ENCODE measurements at places on chromosomes 13 and 19. TPM values are rescaled to one million over a fixed set of nuclear protein-coding genes. Genes with fewer than 3 reads are reported as not detected.

KMT2B gene
- 9.3 TPM for total RNA-seq

CEACAM16 gene
- total RNA-seq = not detected

FUT2 gene
- not detected for total RNA-seq

GNG7 gene
- total RNA-seq = 0.56 TPM

NOVA2 gene
- 0.46 TPM for total RNA-seq

RSPH6A gene
- not detected for total RNA-seq

FCHO1 gene
- 0.51 TPM for total RNA-seq

SYCN gene
- not detected for total RNA-seq

CLDND2 gene
- not detected for total RNA-seq

DNA sequence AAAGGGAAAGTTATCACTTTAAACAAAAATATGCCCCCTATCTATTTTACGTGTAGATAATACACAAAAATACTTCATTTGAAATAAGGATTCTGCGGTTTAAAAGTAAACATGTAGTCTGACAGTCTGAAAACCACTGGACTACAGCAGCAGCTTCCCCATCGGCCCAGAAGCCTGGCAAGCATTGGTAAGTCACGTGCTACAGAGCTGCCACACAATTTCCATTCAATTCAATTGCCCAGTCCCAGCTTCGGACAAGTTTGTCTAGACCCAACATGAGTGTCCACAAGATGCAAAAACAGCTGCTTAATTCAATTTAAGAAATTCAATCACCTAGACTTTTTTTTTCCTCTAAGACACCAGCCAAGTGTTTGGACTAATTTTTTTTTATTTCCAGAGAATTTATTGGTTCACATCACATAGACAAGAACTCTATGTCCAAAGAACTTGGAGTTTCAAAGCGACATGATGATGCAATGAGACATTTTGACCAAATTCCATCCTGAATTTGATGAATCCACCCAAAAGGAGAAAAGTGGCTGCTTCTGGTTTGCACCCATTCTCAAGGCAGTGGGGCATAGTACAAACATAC is 458.9 kb downstream of the COG6 start:
- no peaks in the 10 kb centered on the region for H3K27me3 ChIP-seq
- no peaks in the 10 kb centered on the region for H3K36me3 ChIP-seq

DNA sequence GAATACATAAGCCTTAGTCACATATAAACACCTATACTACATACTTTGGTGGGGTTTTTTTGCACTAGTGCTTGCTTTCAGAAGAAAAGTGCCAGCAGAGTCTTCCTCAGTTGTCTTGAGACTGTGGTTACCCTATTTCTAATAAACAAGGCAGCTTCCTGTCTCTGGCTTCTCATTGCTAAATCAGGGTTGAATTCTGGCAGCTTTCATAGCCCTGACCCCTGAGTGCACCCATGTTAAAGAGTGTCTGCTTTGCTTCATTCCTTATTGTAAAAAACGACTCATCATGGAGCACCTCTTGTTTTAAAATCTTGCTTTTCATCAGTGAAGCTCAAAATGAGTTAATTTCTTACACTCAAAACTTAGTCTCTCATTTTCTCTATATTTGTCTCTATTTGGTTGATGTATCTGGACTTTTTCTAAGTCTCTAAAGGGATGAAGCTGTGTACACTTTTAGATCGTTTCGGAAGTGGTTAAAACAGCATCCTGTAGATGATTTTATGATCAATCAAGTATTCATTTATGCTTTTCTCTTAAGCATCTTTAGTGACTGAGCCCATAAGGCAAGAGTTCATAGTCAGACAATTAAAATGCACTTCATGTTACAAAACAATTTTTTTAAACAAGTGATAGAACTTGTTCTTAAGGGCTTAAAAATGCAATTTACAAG is 72.1 kb downstream of the KLF12 start:
- peaks cover 65% of the 10 kb centered on the region for H3K4me1 ChIP-seq
- DNase-seq = no peak
- no peak overlapping the region for H3K4me3 ChIP-seq
- H3K27ac ChIP-seq = peak overlapping the region; percentile 79
- no peaks in the 10 kb centered on the region for H3K36me3 ChIP-seq
- no peaks in the 10 kb centered on the region for H3K27me3 ChIP-seq

GRCh38 chr13:40319699-40320579 is 346.5 kb downstream of the FOXO1 start:
- H3K27ac ChIP-seq = no peak overlapping the region
- no peak for DNase-seq
- H3K27me3 ChIP-seq = no peaks in the 10 kb centered on the region
- peaks cover 12% of the 10 kb centered on the region for H3K4me1 ChIP-seq
- H3K36me3 ChIP-seq = no peaks in the 10 kb centered on the region

DNA sequence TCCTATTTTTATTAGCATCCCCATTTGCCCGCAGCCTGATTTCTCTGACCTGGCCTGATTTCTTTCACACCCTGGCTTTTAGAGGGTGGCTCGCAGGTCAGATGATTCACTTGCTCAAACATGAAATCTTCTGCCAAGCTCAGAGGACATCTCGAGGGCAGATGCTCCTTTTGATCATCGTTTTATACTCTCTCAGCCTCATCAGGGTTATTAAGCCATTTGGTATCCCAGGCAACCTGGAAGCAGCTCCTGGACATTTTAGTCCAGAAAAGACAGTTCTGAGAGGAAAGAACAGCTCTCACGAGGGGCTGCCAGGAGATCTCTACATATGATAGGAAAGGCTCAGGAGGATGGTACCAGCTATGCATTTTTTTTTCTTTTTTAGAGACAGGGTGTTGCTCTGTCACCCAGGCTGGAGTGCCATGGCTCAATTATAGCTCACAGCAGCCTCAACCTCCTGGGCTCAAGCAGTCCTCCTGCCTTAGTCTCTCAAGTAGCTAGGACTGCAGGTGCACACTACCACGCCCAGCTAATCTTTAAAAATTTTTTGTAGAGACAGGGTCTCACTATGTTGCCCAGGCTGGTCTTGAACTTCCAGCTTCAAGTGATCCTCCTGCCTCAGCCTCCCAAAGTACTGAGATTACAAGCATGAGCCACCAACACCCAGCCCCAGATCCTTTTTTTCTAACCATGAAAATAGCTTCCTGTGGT is 165.4 kb downstream of the KATNAL1 start:
- no peaks in the 10 kb centered on the region for H3K36me3 ChIP-seq
- no peaks in the 10 kb centered on the region for H3K27me3 ChIP-seq
- no peak overlapping the region for H3K4me3 ChIP-seq
- no peak overlapping the region for H3K27ac ChIP-seq

DNA sequence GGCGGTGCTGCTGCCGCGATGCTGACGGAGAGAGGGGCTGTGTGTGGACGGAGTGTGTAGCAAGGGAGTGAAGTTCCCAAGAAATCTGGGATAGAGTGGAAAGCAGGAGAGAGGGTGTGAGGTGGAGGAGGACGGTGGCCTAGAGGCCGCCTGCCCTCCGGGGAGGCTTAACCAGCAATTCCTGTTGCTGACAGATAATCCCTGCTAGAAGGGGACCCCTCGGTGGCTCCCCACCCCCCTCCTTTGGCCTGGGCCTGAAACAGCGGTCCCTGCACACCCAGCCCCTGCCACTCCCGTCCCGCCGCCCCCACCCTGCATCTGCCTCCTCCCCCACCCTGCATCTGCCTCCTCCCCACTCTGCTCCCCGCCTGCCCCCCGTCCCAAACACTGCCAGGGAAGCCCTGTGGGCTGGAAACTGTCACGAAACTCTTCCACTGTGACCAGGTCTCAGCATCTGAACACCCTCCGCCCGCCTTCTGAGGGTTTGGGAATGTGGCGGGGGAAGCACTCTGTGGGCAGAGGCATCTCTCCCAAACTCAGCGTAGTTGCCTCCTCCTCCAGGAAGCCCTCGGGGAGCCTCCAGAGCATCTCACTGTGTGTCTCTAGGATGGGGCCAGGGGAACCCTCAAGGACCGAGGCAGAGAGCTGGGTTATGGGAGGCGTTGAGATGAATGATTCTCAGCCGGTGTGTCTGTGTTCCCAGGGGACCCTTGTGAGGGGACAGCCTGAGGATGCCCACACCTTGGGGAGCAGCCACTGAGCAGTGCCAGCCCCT is 17.1 kb upstream of the MATK start:
- H3K4me1 ChIP-seq = no peaks in the 10 kb centered on the region
- no peak overlapping the region for H3K27ac ChIP-seq
- DNase-seq = no peak
- no peaks in the 10 kb centered on the region for H3K36me3 ChIP-seq

DNA sequence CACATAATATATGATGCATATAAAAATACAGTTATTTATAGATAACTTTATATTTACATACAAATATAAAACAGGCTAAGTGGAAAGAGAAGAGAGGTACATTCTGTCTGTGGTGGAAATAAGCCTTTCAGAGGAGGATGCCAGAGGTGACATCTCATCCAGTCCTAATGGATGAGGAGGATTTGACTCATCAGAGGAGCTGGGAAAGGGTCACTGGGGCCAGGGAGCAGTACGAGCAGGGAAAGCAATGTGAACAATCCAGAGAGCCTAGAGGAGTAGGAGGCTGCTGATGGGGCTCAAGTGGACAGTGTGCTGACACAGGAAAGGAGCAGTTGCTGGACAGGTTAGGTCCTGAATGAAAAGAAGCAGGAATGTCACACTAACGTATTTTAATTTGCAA is 18.6 kb downstream of the NALCN start:
- H3K4me1 ChIP-seq = no peaks in the 10 kb centered on the region
- H3K36me3 ChIP-seq = no peaks in the 10 kb centered on the region
- no peak overlapping the region for H3K27ac ChIP-seq
- H3K27me3 ChIP-seq = no peaks in the 10 kb centered on the region
- no peak overlapping the region for H3K4me3 ChIP-seq

- no peaks in the 10 kb centered on the region for H3K4me1 ChIP-seq
- peaks cover 46% of the 10 kb centered on the region for H3K36me3 ChIP-seq
- DNase-seq = no peak
- H3K27ac ChIP-seq = no peak overlapping the region
These were observed 40.1 kb downstream of the ZC3H13 start for GRCh38 chr13:46012404-46012803.

DNA sequence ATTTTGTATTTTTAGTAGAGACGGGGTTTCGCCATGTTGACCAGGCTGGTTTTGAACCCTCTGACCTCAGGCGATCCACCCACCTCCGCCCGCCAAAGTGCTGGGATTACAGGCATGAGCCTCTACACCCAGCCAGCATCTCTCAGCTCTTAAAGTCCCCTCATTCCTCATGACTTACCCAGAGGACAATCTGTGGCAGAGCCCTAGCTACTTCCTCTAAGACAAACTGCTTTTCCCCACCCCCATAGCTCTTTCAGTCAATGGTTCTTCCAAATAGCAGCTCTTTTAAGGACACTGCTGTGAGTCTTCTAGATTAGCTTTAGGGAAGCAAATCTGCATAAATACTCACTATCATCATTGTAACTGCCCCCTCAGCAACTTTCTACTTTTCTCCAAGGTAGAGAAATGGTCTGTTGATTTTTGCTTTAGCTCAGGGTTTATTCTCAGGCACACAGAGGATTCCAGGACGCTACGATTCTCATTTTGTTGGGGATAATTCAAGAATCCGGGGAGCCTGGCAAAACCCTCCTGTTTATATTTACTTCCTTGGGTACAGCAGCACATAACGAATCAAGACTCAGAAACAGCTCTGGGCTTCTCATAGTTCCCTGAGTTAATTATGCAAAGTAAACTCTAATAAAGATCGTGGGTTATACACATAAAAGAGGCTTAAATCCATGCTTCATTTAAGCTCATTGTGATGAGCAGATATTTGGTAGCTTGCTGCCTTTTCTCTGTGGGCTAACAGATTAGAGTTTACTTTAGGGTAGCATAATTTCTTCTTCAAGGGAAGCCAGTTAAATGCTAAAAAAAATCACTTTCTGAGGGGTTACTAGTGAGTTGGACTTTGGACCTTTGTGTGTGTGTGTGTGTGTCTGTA is 357.4 kb downstream of the TDRD3 start:
- H3K36me3 ChIP-seq = no peaks in the 10 kb centered on the region
- H3K27me3 ChIP-seq = no peaks in the 10 kb centered on the region
- H3K4me1 ChIP-seq = no peaks in the 10 kb centered on the region
- H3K27ac ChIP-seq = no peak overlapping the region
- DNase-seq = no peak

DNA sequence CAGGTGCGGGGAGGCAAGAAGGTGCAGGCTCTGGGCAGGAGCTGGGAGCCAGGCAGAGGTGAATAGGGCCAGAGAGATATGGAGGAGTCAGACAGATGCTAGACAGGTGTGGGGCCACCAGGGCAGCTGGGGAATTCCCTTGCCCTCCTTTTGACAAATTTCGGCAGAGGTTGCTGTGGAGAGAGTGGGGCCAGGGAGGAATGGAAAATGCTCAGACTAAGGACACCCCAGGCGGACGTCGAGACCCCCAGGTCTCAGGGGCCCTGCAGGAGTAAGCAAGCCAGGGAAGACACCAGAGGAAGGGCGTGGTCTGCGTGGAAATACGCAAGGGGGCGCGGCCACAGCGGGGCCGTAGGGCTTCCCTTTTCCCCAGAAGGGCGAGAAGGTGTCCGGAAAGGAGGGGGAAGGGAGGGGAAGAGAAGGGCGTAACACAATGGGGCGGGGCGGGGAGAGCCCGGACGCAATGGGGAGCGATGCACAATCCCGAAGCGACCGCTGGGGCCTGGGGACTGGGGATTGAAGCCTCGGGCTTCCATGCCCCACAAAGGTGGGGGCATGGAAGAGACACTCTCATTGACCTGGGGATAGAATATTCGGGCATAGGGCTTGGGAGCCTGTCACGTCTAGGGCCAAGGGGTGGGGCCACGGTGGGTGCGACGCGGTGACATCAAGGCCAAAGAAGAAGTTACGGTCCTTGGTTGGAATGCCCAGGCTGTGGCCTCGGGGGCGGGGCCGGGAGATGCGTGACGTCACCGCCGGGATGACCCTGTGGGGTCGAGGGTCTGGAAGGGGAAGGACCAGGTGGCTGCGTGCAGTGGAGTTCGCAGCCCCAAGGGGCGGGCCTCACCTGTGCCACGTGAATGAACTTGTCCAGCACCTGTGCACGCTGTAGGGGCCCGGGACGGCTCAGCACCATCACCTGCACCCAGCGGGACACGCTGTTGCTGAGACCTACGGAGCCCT is 8.2 kb downstream of the RASGRP4 start:
- H3K36me3 ChIP-seq = no peaks in the 10 kb centered on the region
- H3K4me1 ChIP-seq = no peaks in the 10 kb centered on the region
- H3K4me3 ChIP-seq = peak overlapping the region; percentile 40
- H3K27ac ChIP-seq = no peak overlapping the region
- no peaks in the 10 kb centered on the region for H3K27me3 ChIP-seq
- no peak for DNase-seq

- H3K36me3 ChIP-seq = no peaks in the 10 kb centered on the region
- H3K27ac ChIP-seq = peak overlapping the region; percentile 75
- no peaks in the 10 kb centered on the region for H3K27me3 ChIP-seq
- H3K4me1 ChIP-seq = peaks cover 10% of the 10 kb centered on the region
These were observed 2.0 kb downstream of the RAB20 start for GRCh38 chr13:110559429-110559943.
